ENCODE measurements at places on chromosomes 1 and 21.

GRCh38 chr1:96634883-96635282 lies 86.7 kb upstream of the PTBP2 start:
- no peak for DNase-seq

GRCh38 chr1:245888809-245889208 lies 618.3 kb downstream of the SMYD3 start:
- DNase-seq: no peak

- no peak for DNase-seq
Observed at GRCh38 chr21:14768042-14768441, 221.9 kb upstream of the SAMSN1 start.

- DNase-seq: no peak
Observed at GRCh38 chr1:29333008-29333407, 96.7 kb downstream of the PTPRU start.

- peak; percentile 27 for DNase-seq
Observed at GRCh38 chr1:114088392-114089299, 65.0 kb downstream of the SYT6 start.

GRCh38 chr1:103144681-103145080 lies 36.4 kb upstream of the COL11A1 start:
- DNase-seq: no peak

GRCh38 chr21:38525454-38525853 lies 27.2 kb upstream of the ERG start:
- no peak for DNase-seq

All from SK-N-SH (cell line).